ENCODE measurements at places on chromosomes 4 and X.

DNA sequence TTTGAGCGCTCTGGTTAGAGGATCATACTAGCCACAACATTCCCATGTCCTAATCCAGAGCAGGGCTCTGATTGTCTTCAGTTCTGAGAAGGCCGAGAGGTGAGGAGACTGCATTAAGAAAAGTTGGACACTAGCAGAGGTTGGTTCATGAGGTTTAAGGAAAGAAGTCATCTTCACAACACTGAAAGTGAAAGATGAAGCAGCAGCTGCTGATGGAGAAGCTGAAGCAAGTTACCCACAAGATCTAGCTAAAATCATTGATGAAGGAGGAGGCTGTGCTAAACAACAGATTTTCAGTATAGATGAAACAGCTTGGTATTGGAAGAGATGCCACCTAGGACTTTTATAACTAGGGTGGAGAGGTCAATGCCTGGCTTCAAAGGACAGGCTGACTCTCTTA lies 36.8 kb downstream of the RAP1GDS1 start:
- DNase-seq, result no peak

DNA sequence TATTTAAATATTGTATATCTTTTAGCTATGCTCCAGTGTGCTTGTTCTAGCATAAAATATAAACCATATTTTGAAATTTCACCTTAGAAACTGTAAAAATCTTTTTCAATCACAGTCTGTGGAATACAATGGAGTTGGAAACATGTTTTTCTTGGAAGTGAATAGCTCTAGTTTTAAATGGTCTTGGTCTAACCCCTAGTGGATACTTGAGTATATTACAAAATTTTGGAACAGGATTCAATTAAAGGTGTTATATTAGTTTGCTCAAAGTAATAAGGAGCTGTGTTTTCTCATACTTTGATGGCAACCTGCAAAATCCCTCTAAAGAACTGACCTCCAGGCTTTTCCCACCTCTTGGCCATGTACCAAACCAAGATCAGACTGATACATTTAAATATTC lies 48.2 kb downstream of the STK26 start:
- peak; percentile 22 for DNase-seq

GRCh38 chrX:31838617-31839016 lies 766.8 kb upstream of the FTHL17 start:
- DNase-seq, result no peak

- peak; percentile 43 for DNase-seq
These were observed 35.6 kb downstream of the STEEP1 start for GRCh38 chrX:119529345-119530276.

DNA sequence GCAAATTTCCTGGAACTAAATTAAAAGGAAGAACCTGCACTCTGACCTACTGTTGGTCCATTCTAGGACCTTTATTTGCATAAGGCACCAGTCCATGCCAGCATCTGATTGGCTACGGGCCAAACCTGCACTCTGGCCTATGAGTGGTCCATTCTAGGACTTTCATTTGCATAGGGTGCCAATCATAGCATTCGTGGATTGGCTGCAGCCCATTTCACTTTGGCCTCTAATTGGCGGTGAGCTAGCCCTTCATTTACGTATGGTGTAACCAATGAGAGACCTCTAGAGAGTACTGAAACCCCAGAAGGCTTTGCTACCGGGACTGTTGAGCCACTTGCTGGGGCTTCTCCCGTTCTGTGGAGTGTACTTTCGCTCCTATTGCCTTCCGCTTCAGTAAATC lies 6.1 kb upstream of the RNF175 start:
- DNase-seq, result no peak

GRCh38 chr4:112023402-112023950 lies 121.8 kb upstream of the FAM241A start:
- no peak for DNase-seq

DNA sequence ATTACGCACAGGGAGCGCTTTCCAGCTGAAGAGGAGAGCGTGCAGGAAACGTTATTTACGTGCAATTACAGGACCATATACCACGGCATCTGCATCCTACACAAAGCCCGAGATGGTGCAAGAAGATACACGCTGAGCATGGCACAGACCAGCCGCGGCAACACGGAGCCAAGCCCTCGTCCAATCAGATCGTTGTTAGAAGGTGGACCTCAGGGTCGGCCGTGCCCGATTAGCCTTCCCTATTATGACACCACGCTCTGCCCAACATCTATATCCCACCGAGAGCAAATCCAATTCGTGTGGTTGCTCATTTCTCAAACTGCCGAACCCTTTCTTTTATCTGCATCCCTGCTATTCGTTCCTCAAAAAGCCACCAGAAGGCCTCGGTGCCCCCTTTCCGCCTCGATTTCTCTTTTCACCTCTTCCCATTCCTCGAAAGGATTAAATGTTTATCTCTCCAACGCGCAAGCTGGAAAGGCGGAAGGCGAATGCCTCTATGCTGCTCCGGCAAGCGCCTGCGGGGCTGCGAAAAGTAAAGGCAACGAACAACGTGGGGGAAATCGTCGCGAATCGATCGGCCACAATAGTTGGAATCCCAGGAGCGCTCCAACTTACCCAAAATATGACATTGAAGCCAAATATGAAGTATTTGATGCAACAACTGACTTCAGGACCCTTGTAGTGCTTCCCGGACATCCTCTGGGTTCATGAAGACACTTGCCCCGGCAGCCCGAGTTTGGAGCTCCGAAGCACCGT lies 702 bp downstream of the TSPAN5 start:
- DNase-seq, result peak; percentile 73

GRCh38 chrX:138777230-138777629 lies 65.7 kb upstream of the FGF13 start:
- no peak for DNase-seq

DNA sequence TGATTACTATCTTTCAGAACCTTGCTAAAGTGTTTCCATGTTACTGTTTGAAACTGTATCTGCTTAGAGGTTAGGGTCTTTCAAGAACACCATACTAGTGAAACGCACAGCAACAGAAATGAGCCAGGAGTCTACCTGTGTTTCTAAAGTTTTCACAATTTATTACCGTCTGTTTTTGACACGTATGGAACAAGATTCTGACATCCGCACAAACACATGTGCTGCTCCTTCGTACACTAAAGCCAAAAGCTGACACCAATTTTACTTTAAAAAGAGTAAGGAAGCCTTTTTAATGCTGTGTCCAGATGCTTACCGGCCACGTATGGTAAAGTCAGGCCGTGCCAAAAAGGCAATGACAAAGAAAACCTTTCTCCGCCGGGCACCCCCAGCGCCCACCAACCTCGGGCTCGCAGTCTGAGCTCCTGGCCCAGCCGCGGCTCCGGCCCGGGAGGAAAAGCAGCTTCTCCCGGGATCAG lies 532 bp downstream of the RPS4X start:
- no peak for DNase-seq

DNA sequence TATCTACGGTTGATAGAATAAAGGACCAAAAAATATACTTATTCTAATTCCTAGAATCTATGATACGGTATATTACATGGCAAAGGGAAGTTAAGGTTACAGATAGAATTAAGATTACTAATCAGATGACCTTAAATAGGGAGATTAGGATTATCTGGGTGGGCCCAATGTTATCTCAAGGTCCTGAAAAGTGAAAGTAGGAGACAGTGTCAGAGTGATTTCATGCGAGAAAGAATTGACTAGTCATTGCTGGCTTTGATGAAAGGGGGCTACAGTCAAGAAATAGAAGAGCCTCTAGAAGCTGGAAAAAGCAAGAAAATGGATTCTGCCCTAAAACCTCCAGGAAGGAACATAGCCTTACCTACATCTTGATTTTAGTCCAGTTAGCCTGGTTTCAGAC lies 176.9 kb upstream of the PPP1R2C start:
- no peak for DNase-seq

GRCh38 chr4:88442689-88443191 lies 14.2 kb upstream of the HERC5 start:
- no peak for DNase-seq

GRCh38 chr4:17561195-17561909 lies 15.6 kb upstream of the LAP3 start:
- no peak for DNase-seq

DNA sequence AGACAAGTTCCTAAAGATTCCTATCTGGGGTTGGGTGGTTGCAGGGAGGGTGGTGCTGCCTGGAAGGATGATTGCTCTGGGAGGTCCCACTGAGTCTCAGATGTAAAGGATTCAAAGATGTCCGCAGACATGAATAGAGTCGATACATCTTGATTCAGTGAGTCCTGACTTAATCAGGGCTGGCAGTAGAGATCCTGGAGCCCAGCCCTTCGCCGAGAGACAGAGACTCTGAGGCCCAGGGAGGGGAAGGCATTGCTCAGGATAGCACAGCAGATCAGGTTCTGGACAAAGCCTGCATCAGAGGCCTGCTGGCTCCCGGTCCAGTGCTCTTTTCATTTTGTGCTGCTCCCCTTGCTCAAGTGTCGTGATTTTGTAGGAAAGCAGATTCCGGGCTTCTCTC lies 21.7 kb downstream of the PJA1 start:
- no peak for DNase-seq

- peak; percentile 45 for DNase-seq
These were observed 148.8 kb upstream of the MID1 start for GRCh38 chrX:10769195-10769594.

DNA sequence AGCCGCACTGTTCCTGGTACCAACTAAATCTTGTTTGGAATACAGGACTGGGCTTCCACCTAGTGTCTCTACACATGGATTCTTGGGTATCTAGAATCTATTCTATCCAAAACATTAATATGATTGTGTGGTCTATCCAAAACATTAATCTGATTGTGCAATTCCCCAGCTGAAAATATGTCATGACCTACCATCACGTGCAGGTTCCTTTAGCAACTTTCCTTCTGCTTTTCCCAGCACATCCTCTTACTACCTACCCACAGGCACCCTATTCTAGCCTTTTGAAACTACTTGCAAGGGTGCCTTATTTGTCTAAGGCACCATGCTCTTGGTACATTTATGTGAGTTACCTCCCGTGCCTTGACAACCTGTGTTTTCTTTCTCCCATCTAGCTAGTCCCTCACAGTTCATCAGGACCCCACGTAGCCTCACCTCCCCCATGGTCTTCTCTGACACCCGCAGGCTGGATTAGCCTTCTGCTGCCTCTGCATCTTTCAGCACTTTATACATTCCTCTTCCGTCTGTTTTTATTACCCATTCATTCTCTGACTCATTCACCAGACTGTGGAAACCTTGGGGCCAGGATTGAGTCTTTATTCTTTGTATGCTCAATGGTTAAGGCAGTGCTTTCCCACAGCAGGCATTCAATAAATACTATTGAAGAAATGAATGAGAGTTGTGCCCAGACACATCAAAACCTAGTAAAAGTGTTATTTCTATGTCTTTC lies 88.8 kb upstream of the FAM9B start:
- no peak for DNase-seq

- no peak for DNase-seq
These were observed 21.8 kb downstream of the MAGEA9 start for GRCh38 chrX:149803458-149804062.

All from tongue (tissue), 3 donors.